ENCODE measurements at places on chromosomes 2 and 18. TPM values are rescaled to one million over a fixed set of nuclear protein-coding genes. Genes with fewer than 3 reads are reported as not detected.

- DNase-seq: no peak
Observed at GRCh38 chr18:46067438-46068007, 4.5 kb downstream of the PSTPIP2 start.

Gene VIL1
- total RNA-seq: 0.07 TPM

Gene PLEK
- not detected for total RNA-seq

Gene ZAP70
- 0.33 TPM for total RNA-seq

GRCh38 chr2:105504459-105504858 lies 105.6 kb upstream of the FHL2 start:
- DNase-seq: no peak

DNA sequence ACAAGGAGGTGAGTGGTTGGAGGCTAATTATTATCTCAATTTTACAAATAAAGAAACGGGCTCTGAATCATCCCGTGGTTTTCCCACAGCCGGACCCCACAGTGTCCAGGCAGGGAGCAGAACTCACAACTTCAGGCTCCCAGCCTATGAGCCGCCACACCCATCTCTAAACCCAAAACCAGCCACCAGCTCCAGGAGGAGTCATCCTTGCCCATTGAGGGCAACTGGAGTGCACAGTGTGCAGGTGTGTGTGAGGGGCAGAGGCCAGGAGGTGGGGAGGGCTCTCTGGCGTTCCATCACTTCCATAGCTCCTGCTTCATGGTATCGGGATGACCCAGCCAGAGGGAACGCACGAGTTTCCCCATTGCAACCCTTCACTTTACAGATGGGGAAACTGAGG lies 144.5 kb downstream of the CYP26B1 start:
- peak; percentile 7 for DNase-seq

Gene CD226
- not detected for total RNA-seq

DNA sequence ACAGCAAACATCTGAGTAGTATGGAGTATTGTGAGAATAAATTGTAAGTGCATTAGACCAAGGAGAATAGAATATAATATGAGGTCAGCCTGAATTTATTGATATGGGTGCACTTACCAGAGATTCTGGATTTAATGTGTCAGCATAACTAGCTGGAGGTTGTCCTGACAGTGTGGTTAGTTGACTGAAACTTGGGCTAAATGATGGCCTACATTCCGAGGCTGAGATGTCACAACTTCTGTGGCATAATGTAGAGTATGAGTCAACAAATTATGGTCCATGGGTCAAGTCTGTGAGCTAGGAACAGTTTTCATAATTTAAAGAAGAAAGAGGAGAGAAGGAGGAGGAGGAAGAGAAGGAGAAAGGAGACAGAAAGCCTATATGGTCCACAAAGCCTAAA lies 127.6 kb downstream of the QPCT start:
- DNase-seq: no peak

DNA sequence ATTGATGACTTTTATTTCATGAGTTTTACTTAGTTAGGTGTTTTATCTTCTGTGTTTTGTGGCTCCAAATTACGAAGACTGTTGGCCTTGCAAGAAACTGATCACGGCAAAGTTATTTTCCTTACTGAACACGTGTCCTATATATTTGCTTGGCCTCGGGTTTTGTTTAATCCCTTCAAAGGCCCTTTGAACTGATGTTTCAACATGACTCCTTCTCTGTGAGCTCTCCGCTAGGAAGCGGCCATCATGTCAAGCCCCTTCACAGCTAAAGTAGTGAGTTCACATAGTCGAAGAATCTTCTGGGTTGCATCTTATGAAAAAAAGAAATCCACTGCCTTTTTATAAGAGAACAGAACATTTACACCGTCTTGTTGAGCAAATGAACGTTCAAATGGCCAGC lies 159.3 kb downstream of the GBX2 start:
- DNase-seq: no peak

- no peak for DNase-seq
Observed at GRCh38 chr2:105082107-105082506, 44.2 kb downstream of the MRPS9 start.

- DNase-seq: no peak
Observed at GRCh38 chr2:151792589-151792988, 35.6 kb downstream of the ARL5A start.

Gene ACMSD
- total RNA-seq: not detected

DNA sequence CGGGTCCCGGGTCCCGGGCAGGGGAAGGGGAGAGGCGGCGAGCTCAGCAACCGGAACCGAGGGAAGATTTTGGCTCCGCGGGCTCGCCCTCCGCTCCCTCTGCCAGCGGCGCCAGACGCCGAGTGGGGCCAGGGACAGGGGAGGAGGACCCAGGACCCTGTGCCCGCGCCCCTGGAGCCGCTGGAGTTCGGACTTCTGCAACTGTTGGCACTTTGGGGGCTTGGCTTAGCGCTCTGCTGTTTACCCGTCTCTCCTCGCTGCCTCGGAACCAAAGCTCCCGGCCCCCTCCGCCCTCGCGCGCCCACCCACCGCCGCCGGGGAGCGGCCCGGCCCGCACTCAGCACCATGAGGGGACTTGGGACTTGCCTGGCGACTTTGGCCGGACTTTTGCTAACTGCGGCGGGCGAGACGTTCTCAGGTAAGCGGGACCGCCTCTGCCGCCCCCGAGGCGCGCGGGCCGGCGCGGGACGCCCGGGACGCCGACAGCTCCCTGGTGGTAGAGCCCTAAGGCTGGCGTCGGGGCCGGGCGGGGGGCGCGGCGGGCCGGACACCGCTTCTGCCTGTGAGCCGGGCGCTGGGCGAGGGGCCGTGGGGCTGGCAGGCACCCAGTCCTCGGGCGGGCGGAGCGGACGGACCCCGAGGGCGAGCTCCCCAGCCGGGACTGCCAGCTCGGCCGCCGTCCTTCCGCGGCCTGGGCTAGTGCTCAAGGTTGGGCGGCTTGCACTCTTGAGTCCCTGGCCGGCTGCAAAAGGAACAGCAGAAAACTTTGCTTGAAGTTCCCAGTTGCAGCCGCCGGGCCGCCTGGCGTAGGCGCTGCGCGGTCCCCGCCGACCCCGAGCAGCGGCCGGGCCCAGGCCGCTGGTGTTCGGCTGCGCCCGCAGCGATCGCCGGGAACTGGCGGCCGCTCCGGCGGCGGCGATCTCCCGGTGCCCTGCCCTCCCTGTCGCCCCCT lies 634 bp downstream of the PTPRM start:
- peak; percentile 79 for DNase-seq

Gene LAMA1
- total RNA-seq: 17.5 TPM

Gene GPC1
- total RNA-seq: 28.4 TPM

DNA sequence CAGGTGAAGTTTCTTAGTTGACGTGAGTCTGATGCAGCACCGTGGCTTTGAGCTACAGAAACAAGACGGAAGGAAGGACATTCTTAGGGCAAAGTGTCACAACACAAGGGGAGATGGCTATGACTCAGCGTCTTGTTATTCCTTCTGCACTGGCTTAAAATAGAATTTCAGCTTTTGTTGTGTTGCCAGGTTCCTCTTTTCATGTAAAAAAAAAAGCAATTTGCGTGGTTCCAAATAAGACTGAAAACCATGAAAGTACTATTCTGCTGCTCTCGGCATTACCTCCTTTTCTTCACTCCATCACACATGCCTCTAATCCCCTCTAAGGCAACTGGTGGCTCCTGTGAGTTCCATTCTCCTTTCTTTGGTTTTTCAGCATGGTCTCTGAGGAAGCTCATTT lies 150.1 kb downstream of the ANTXR1 start:
- DNase-seq: no peak

DNA sequence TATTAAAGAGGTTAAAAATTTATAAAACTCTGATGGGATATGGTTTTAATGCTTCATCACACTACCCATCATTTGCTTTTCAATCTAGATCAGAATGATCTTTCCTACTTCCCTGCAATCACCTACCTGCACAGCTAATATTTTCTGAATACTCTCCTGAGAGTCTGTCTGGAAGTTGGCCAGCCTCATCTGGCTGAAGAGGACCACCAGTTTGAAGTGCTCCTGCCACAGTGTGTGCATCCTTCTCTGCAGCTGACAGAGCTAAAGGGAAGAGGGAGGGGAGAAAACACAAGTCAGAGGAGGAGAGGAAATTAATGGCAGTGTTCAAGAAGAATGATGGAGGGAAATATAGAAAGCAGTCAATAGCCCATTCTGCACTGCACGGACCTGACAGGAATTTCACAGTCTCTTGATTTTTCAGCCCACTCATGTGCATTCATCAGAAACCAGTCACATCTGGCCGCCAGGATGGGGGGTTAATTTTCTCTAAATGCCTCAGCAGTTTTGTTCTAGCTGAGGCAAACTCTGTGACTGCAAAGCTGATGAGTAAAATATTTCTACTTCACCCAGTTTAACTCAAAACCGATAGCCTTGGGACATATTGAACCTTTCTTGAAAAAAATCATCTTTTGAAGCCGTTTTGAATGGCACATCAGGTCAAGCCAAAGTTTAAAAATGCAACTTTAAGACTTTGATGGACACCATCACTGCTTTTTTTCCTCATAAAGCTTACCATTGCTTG lies 201.8 kb upstream of the KLHL14 start:
- no peak for DNase-seq

GRCh38 chr2:15984368-15985255 lies 44.3 kb downstream of the MYCN start:
- DNase-seq: peak; percentile 74

GRCh38 chr2:65043001-65043400 lies 13.2 kb upstream of the CEP68 start:
- no peak for DNase-seq

GRCh38 chr2:107005853-107006252 lies 119.9 kb upstream of the ST6GAL2 start:
- DNase-seq: no peak

Gene ORC2
- total RNA-seq: 24.3 TPM

Gene TEKT4
- total RNA-seq: not detected

GRCh38 chr2:134690629-134691215 lies 28.1 kb downstream of the TMEM163 start:
- no peak for DNase-seq

Gene AQP12B
- not detected for total RNA-seq

GRCh38 chr2:207225773-207226172 lies 60.0 kb upstream of the KLF7 start:
- no peak for DNase-seq

DNA sequence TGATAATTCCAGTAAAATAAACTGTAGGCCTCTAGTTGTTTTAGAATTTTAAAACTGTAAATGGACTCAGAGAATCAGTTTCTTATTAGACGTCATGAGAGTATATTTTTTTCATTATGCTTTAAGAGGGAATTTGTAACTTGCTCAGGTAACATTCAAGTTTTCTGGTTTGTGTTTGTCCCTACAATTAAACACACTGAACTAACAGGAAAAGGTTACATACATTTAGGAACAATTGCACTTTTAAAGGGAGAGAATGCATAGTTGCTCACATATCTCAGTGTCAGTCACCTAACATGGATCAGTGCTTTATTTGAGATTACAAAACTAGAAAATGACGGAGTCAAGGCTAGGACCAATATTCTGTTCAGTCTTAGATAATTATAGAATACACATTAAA lies 3.1 kb downstream of the COL3A1 start:
- no peak for DNase-seq

Gene CSRNP3
- total RNA-seq: 4.3 TPM

Gene LRRC30
- total RNA-seq: not detected
